ENCODE measurements at places on chromosomes 7 and 10.

DNA sequence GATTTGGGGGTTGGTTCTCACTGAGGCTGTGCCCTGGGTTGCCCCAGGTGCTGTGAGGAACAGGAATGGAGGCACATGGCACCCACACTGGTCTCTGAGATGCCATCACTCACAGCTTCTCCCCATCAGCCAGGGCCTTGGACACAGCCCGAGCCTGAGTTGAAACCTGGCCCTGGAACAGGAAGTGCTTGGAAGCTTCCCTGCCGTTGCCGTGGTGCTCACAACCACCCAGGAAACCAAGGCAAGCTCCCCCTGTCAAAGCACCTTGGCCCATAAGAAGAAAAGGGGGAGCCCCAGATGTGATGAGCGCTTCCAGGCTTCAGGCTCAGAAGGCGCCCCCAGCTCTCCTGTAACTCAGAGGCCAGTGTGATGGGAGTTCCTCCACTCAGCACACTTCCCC lies at the start of gene BTBD16:
BTBD16 (plus strand) TSS at position 221 of the 400 bp plus-strand sequence. CDS start 3,786 bp downstream, outside the sequence.
- no peak for DNase-seq

DNA sequence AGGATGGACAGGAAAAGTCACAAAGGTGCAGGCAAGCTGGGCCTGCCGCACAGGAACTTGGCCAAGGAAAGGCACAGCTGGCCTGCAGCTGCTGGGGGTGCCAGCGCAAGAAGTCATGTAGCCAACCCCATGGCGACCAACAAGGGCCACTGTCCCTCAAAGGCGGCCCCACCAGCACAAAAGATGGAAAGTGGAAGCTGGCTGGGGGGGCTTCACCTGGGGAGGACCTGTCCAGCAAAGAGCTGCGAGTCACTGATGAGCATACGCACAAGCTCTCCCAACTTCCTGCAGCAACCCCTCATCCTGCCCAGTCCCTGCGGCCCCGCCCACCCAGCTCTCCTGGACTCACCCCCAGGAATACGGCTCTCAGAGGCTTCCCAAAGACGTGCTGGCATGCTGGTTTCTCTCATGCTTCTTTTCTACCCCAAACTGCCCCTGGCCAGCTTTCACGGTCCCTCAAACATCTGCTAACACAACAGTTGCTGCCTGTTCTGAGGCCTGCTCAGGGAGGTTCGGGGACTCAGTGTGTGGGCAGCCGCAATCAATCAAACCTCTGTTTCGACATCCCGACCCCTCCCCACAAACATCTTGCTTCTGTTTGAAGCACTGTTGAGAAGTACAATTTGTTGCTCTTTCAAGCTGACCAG lies 67.6 kb downstream of the FAM53B start:
- DNase-seq, result no peak

DNA sequence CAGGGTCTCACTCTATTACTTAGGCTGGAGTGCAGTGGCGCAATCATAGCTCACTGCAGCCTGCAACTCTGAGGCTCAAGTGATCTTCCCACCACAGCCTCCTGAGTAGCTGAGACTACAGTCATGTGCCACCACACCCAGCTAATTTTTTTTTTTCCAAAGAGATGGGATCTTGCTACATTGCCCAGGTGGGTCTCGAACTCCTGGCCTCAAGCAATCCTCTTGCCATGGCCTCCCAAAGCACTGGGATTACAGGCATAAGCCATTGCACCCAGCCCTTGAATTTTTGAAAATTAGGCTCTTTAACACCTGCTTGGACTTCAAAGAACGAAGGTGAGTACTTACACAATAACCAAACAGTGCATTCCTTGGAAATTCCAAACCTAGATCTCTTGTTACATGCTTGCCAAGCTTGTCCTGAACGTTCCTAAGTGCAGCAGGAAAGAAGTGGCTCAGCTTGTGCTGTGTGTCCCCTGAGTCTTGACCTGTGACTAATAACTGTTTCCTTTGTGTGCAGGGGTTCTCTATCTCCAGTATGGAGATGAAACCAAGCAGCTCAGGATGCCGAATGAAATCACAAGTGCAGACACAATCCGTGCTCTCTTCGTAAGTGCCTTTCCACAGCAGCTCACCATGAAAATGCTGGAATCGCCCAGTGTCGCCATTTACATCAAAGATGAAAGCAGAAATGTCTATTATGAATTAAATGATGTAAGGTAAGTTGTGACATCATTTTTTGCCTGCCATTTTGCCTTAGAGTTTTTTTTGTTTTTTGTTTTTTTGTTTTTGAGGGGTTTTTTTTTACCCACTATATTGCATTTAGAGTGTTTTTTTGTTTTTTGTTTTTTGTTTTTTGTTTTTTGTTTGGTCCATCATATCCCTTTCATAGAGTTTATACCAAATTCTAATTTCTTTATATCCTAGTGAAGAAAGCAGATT lies 223.8 kb downstream of the KIAA1217 start:
- no peak for DNase-seq

- no peak for DNase-seq
Observed at GRCh38 chr10:113348694-113349093, 204.2 kb upstream of the HABP2 start.

GRCh38 chr7:158589653-158590052 lies 2.0 kb upstream of the PTPRN2 start:
- DNase-seq, result no peak

DNA sequence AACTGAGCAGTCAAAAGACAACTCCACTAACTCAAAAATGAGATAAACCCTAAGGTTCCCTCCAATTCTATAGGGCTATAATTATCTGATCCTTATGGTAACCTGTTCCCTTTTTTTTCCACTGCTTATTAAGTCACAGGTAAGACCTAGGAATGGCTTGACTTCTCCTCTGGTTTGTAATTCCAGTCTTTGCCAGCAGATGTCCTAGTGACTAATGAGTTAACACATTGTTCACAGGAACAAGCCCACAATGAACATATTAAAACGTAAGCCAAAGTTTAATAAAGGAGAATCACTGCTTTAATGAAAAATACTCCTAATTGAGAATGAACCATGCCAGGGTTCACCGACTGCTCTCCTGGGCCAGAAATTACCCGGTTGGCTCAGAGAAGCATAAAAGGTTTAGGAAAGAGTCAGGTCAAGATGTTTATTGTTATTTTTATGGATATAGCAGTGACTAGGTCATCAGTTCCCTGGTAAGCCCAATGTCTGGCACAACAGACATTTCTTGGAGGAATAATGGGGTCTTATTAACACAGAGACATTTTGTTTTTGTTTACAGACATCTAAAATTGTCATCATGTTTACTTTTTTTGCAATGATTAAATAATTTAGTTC lies 120.1 kb downstream of the ELAPOR2 start:
- DNase-seq, result no peak

GRCh38 chr7:953547-954327 lies 743 bp downstream of the ADAP1 start:
- no peak for DNase-seq

GRCh38 chr10:51964630-51965029 lies 265.2 kb upstream of the CSTF2T start:
- no peak for DNase-seq

- DNase-seq, result no peak
Observed at GRCh38 chr7:26859720-26860119, 4.7 kb downstream of the SKAP2 start.

DNA sequence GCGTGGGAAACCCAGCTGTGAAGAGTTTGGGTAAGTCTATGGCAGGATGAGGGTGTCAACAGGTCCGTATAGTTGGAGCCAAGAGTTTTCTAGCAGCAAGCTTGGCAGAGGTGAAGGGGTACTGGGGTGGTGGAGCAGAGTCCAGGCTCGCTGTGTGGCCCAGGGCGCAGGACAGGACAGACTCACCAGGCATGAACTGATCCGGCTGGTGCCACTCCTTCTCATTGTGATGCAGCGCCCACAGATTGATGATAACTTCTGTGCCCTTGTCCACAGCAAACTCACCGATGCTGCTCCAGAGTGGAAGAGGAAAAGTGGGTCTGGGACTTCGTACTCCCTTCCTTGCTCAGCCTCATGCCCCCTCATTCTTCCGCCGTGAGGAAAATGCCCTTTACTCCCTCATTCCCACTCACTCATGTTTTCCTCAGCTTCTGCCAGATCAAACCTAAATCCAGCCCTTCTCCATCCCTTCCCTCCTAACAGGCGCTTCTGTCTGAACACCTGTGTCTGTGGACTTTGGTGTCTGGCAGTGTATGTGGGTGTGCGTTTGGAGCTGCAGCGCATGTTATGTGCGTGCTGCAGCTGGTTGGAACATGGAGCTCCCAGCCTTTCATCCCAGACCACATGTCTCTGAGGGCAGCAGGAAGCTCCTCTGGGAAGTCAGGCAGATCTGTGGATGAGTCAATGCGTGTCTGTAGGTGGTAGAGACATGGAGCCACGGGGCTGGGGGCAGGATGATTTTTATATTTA lies 5.7 kb downstream of the CYP17A1 start:
- no peak for DNase-seq

DNA sequence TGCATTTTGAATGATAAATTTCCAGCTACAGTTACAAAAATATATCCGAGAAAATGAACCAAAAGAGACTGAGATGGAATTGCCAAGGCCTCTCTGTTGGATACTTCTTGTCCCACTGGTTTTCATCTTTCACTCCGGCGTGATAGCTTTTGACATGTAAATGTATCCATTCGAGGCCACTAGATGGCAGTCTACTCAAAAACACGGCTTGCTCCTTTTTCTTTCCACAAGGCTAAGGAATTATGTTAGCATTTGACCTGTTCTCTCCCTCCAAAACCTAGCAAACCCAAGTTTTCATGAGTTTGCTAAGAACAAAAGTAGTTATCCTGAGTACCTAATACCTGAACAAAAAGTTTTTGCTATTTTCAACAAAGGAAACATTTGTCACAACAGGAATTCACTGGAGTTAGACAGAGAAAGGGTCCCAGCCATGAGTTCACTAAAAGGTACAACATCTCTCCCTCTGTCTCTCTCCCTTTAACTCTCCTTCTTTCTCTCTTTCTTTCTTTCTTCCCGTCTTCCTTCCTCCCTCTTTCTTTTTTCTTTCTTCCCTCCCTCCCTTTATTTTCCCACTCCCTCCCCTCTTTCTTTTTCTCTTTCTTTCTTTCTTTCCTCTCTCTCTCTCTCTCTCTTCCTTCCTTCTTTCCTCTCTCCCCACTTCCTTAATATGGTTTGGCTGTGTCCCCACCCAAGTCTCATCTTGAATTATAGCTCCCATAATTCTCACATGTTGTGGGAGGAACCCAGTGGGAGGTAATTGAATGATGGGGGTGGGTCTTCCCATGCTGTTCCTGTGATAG lies 207.9 kb upstream of the MYO3A start:
- DNase-seq, result no peak

GRCh38 chr10:119549247-119549999 lies 6.9 kb upstream of the RGS10 start:
- DNase-seq, result no peak

GRCh38 chr7:129557686-129558481 lies 53.6 kb upstream of the NRF1 start:
- no peak for DNase-seq

GRCh38 chr7:101618207-101618839 lies 10.8 kb downstream of the MYL10 start:
- no peak for DNase-seq

DNA sequence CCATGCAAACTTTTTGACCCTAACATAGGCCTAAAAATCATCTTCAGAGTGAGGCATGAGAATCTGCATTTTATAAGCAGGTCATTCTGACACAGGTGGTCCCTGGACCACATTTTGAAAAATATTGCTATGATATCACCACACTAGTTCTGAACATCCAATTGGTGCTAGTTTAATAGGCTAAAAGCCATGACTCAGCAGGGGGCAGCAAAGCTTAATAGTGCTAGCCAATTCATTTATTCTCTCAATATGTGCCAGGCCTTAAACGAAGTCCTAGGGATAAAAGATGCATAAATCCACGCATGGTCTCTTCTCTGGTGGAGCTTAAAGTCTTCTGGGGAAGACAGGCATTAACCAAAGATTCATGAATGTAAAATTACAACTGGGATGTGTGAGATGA lies 10.2 kb upstream of the SLC25A28 start:
- DNase-seq, result no peak

DNA sequence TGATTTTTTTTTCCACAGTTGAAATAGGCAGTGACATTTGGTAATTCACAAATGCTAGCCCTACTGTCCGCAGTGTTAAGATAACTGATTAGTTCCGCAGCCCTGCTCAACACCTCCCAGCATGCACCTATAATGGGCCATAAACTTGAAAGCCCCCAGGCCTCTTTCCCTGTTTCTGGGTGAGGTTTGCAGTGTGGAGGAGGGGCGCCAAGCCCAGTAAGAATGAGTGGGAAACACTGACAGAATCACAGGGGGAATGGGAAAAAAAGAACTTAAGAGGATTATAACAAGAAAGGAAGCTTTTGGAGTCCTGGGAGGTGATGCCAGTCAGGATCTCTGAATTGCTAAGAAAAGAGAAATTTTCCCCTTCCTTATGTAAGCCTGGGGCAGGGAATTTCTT lies 39.6 kb upstream of the SP8 start:
- no peak for DNase-seq

GRCh38 chr7:107145067-107145838 lies 23.6 kb upstream of the HBP1 start:
- no peak for DNase-seq

GRCh38 chr10:122342293-122343134 lies 32.0 kb upstream of the PLEKHA1 start:
- DNase-seq, result no peak

GRCh38 chr7:1096156-1097119 lies 8.5 kb downstream of the GPER1 start:
- DNase-seq, result no peak

DNA sequence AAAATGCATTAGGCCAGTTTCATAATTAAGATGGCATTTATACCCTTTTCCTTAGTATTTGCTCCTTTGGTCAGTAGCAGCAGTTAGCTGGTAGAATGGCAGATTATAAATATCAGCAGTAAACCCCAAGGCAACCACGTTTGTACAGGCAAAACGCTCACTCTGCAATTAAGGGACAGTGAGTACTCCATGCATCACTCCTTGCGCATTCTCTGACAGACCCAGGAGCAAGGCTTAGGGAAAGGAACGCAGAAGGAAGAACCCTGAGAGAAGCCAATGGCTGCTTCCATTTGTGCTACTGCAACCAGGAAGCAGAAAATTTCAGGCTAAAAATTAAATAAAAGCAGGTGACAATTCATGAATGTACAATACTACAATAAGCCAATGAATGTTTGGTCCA lies 12.9 kb downstream of the ETV1 start:
- no peak for DNase-seq

DNA sequence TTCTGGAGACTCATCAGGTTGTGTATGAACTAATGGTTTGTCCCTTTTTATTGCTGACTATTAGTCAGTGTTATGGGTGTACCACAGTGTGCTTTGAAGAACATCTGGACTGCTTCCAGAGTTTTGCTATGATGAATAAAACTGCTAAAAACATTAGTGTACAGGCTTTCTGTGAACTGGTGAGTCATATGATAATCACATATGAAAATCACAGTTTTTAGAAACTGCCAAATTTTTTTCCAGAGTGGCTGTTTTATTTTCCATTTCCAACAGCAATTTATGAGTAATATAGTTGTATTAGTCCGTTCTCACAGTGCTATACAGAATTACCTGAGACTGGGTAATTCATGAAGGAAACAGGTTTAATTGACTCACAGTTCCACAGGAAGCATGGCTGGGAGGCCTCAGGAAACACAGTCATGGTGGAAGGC lies 281.2 kb upstream of the VSTM2A start:
- DNase-seq, result no peak

DNA sequence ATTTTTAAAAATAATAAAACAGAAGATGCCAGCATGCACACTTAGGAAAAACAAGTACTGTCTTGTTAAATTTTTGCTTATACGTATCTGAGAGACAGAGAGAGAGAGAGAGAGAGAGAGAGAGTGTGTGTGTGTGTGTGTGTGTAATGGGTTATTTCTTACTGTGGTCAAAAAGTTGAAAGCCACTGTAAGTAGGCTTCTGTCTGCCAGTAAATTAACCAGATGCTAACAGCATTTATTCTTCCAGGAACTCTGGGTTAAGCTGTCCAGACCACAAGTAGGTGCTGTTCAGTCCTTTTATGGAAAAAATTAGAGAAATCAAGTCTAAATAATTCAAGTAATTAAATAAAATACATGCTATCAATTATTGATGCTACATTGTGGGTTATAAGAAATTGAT lies 39.7 kb downstream of the RNF32 start:
- DNase-seq, result no peak

Data from NCI-H187 treated with DMSO at 0.1 percent for 48 hours (cell line).